ENCODE measurements at places on chromosomes 3 and 15.

GRCh38 chr15:58201516-58201915, 63.3 kb downstream of the AQP9 start:
- DNase-seq: no peak

GRCh38 chr3:147312786-147313280, 93.5 kb downstream of the ZIC4 start:
- DNase-seq: no peak

DNA sequence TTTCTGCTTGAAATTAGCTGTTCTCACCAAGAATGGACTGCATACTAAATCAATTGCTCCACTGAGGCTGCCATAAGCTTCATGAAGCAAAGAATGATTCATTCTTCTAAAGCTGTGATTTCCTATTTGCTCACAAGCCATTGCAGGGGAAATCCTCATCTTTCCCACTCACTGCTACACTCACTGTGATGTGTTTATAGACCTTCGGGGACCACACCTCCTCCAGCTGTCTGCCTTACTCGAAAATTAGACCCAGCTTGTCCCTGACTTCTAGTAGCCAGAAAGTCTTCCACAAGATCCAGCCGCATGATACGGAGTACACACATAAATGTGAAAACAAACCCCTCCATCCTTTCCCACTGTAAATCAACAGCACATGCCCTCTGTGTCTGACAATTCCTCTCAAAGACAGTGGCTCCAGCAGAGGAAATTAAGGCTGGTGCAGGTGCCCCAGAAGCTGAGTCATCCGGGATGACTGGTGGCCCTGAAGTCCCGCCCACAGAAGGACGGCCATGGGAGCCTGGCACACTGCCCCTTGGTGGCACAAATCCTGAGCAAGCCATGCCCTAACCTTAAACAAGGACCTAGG, 172.0 kb downstream of the STT3B start:
- DNase-seq: no peak

DNA sequence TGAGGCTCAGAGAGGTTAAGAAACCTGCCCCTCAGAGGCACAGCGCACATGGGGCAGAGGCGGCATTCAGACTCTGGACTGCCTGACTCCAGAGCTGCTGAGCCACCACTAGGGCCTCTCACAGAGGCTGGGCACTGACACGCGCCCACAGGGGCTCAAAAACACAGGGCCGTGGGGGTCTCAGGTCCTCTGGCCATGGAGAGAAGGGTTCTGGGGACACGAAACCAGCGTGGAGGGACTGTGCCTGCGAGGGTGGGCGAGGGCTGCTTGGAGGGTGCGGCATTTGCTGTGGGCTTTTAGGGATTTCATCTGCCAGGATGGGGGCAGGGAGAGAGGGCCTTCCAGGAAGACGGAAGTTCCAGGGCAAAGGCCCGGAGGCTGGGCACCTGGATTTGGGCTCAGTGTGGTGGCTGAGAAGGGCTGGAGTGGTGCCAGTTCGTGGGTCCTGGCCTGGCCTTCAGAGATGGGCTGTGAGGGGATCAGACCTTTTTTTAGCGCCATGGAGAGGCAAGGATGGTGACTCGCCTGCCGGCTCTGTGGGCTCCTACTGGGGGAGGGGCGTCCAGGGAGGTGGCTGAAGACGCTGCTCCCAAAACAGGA, 69.6 kb downstream of the EFCAB12 start:
- no peak for DNase-seq

- DNase-seq: no peak
Measured at GRCh38 chr15:58491499-58492202, 59.9 kb downstream of the LIPC start.

Measured in NCI-H526 (cell line).